ENCODE measurements at places on chromosomes 2 and 18.

GRCh38 chr18:27298214-27298804, 113.2 kb upstream of the CHST9 start:
- no peak for DNase-seq

DNA sequence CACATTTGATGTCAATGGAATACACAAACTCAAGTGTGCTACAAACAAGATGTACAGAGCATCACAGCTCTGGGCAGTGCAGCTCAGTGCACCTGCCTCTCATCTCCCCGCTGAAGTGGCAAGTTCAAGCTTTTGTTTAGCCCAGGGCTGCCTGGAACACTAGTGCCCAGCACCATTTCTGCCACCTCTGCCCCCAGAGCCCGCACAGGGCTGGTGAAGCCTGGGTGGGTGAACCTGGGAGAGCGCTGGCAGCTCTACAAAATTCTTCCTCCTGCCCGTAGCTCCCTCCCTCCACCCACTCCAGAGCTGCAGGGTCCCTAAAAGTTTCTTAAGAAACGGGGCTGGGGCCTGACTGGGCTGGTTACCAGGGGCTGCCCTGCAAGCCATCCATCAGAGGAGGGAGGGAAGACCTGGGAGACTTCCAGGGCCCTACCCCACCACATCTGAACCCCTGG, 1.5 kb downstream of the HES6 start:
- DNase-seq, result no peak

DNA sequence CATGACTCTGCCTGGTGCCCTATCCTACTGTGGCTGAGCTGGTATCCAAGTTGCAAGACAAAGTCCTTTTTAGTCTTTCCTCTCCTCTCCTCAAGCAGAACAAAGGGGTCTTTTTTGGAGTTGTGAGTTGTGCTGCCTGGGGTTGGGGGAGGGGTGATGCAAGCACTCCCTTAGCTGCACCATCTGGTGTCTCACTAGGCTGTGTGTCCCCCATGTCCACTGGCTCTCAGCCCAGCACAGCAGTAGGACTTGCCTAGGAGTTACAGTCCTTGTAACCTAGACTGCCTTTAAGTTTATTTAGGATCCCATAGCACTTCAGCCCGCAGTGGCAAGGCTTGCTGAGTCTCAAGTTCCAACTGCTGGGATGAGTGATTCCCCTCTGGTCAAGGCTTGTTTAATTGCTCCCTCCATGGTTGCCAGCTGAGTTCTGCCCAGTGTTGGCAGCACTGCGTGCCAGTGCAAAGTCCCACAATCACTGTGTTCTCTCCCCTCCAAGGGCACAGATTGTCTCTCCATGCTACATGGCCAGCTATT, 13.2 kb upstream of the ILKAP start:
- no peak for DNase-seq

DNA sequence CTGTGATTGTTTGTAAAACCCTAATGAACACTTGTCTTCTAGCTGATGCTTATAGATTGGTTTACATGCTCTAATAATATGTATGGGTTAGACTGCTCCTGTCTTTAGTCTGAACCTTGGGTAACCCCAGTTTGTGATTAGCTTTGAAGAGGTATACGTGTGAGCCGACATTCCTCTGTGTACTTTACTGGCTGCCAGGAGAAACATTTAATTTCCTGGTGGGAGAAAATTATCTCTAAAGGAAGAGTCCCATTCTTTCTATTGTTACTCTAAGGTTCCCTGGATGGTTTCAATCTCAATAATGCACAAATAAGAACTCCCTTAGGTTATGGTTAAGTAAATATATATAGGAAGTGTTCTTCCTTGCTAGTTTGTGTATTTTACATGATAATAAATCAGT, 143.6 kb upstream of the ZSWIM2 start:
- no peak for DNase-seq

DNA sequence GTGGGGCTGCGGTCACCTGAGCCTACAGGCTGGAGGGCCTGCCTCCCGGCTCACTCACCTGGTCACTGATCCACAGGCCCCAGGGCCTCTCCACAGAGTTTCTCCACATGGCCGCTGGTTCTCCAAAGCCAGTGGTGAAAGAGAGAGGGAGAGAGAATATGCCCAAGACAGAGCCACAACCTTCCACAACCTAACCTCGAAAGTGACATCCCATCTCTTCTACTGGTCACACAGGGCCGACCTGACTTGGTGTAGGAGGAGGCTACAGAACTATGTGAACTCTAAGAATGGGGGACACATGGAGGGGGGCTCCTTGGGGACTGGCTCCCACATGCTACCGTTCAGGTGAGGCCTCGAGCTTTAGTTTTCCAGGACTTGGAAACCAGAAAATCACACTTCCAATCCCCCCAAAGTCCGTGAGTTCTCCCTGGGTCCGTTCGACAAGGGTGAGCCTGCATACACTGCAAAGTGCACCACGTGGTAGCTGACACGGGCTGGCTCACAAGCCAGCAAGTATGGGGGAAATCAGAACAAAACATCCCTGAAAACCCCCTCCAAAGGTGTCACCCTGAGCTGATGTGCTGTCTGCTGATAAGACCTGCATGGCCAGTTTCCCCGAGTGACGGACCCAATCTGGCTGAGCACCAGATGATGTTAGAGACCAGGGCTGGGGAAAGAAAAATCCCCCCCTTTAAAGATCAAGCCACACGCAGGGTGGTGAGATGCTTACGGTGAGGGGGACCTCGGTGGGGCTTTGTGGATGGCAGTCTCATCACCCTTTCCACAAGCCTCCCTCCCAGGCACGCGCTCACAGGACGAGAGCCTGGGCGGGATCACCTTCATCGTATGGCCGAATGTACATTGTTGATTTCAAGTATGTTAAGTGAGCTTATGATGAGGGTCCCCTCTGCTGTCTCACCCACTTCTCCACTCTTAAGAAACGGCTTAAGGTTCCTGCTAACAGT, 54.2 kb upstream of the SEMA4C start:
- peak; percentile 21 for DNase-seq

GRCh38 chr2:235543128-235543750, 49.4 kb downstream of the AGAP1 start:
- DNase-seq, result no peak

- DNase-seq, result no peak
Observed at GRCh38 chr2:88085099-88085498, 17.5 kb downstream of the SMYD1 start.

GRCh38 chr2:101752716-101753616, 55.5 kb downstream of the MAP4K4 start:
- DNase-seq, result no peak

DNA sequence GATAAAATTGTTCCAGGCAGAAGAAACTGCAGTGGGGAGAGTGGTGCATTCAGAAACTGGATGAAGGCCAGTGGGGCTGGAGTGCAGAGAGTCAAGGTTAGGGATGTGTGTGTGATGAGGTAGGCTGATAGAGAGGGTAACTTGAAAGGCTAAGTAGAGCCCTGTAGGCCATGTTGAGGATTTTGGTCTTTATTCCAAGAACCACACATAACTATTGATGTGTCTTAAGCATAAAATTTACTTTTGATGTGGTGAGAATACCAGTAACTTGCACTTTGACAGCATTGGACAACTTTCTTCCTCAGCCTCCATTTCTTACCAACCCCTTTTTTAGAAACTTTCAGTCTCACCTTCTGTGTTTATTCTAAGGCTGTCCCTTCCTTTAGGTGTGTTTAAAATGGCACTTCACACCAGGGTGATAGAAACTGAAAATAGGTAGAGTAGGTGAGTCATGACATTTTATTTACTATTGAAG, 22.6 kb downstream of the MTX2 start:
- no peak for DNase-seq

DNA sequence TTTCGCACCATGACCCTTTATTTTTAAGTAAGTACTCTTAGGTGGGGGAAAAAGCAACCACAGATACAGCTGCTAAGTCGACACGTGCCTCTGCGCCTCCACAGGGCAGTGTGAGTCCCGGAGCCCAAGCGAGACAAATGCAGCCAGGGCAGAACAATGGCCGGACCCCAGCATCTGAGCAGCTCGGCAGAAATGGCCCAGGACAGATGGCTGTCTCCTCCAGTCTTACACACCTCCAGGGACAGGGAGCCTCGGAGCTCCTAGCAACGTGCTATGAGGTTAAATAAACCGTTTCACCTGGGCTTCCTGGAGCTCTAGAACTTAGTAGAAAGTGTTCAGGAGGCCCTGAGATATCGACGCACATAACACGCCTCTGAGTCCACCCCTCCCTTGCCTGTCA, 47.3 kb upstream of the SALL3 start:
- no peak for DNase-seq

DNA sequence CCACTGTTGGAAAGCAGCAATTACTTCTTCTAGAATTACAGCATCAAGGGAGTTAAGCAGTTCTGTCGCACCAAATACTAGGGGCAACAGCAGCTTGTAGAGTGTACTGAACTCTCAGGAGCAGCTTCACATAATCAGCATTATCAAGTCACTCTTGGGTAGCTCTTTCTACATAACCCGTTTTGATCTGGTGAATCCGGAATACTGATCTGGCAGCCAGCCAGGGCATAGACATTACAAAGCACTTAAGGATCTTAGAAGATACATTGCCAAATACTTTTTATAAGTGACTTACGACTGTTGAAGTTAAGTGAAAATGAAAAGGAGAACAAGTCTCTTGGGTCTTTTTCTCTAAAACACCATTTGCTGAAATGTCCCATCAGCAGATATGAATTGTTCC, 73.2 kb upstream of the NETO1 start:
- DNase-seq, result no peak

DNA sequence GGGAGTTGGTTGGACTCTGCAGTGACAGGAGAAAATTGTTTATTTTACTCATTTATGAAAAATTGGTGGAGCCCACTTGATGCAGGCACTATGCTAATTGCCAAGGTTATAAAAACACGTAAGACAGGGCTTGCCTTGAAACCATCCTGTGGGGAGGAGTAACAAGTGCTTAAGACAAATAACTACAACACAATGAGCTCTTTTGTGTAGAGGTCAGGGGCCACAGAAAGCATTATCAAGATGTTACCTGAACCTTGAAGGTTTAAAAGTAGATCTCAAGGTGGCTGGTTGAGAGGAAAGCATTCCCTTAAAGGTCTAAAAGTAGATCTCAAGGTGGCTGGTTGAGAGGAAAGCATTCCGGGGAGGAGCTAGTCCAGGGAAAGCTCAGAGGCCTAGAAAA, 381.8 kb upstream of the POU3F3 start:
- DNase-seq, result no peak

DNA sequence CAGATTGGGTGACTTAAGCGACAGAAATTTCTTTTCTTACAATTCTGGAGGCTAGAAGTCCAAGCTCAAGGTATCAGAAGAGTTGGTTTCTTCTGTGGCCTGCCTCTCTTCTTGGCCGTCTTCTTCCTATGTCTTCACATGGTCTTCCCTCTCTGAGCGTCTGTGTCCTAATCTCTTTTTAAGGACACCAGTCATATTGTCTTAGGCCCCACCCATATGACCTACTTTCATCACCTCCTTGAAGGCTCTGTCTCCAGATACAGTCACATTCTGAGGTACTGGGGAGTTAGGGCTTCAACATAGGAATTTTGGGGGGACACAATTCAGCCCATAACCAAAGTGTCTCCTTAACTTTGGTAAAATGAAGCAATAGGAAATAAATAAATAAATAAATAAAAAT, 110.9 kb upstream of the EPC2 start:
- no peak for DNase-seq

GRCh38 chr18:79459946-79460480, 64.3 kb downstream of the NFATC1 start:
- no peak for DNase-seq

GRCh38 chr2:128639693-128640092, 321.0 kb upstream of the HS6ST1 start:
- DNase-seq, result no peak

DNA sequence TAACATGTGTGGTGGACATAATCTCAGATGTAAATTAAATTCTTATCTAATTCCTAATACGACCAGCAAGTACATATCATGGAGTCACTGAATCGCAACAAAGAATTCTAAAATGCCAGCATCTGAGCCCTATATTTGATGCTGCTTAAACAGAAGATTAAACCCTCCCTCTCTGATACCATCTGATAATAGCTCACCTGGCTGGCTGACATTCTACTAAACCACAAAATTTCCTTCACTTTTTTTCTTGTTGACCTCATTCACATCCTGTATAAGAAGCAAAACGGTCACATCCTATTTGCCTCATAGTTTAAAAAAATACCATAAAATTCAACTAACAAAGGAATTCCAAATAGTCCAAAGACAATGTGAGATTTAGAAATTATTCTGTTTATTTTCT, 371.6 kb upstream of the SLC8A1 start:
- no peak for DNase-seq

DNA sequence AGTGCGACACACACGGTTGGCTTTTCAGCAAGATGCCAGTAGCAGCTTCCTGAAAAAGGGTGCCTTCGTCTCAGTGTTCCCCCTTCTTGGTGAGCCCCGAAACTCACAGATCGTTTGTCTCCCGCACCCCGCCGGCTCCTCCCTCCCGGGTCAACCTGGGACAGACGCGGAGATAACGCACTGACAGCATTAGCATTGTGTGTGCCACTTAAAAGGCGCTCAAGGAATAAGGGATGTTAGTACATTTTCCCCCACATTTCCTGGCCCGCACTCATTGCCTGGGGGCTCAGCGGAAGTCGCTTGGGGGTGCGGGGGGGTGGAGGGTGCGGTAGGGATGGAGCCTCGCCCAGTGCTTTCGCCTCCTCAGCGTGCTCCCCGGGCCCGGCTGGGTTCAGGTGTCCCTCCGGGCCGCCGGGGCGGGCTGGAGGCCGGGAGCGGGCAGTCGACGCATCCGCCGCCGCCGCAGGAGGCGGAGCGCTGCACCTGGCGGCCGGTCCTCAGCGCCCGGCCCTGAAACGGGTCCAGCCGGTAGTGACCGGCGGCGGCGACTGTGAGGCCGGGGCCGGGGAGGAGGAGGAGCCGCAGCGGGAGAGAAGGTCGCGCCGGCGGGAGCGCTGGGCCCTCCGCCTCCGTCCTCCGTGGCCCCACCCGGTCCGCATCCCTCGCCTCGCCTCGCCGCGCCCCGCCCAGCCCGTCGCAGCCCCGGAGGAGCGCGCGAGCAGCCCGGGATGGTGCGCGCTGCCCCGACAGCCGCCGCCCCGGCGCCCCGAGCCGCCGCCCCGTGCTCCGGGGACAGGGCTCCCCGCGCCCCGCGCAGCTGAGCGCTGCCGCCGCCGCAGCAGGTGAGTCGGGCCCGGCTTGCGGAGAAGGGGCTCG, at the start of gene MFSD6:
TSS of gene MFSD6 (plus strand) at position 694 of the 876 bp plus-strand sequence. CDS start 27,675 bp downstream, outside the sequence.
- peak; percentile 28 for DNase-seq

DNA sequence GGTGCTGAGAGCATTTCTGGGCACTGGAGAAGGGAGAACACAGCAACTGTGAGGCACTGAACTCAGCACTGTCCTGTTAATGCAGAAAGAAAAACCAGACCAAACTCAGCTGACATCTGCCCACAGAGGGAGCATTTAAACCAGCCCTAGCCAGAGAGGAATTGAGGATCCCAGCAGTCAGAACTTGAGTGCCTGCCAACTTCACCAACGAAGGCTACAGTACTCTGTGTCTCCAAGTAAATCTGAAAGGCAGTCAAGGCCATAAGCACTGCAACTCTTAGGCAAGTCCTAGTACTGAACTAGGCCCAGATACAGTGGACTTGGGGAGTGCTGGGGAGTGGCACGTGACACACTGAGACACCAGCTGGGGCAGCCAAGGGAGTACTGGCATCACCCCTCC, 176.2 kb upstream of the ZC3H15 start:
- no peak for DNase-seq

GRCh38 chr2:217683106-217683870, 319.5 kb downstream of the TNS1 start:
- DNase-seq, result no peak

- no peak for DNase-seq
Observed at GRCh38 chr18:79062806-79063205, 6.4 kb upstream of the ATP9B start.

- DNase-seq, result no peak
Observed at GRCh38 chr2:57821088-57821487, 225.5 kb upstream of the VRK2 start.

- no peak for DNase-seq
Observed at GRCh38 chr18:79789901-79790890, 7.5 kb upstream of the KCNG2 start.

- DNase-seq, result no peak
Observed at GRCh38 chr2:208906330-208906729, 499.7 kb downstream of the PTH2R start.
